ENCODE measurements at places on chromosomes 7 and 10. TPM values are rescaled to one million over a fixed set of nuclear protein-coding genes. Genes with fewer than 3 reads are reported as not detected.

GRCh38 chr7:48518092-48518491 is 346.8 kb downstream of the ABCA13 start:
- no peak for DNase-seq

DNA sequence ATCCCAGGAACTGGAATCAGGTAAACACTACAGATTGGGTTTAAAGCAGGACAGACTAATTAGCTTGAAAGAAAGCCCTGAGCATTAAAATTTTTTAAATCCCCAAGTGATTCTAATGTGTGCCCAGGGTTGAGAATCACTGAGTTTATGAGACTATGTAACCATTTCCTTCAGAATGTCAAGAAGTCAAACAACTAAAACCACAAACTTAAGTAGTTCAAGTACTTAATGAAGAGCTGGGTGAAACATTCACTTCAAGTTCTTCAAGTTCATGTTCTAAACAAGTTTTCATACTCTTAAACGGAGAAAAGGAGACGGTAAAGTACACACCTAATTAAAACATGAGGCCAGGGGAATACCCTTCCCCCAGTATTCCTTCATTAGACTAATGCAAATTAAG is 28.2 kb upstream of the TLL2 start:
- DNase-seq = no peak

DNA sequence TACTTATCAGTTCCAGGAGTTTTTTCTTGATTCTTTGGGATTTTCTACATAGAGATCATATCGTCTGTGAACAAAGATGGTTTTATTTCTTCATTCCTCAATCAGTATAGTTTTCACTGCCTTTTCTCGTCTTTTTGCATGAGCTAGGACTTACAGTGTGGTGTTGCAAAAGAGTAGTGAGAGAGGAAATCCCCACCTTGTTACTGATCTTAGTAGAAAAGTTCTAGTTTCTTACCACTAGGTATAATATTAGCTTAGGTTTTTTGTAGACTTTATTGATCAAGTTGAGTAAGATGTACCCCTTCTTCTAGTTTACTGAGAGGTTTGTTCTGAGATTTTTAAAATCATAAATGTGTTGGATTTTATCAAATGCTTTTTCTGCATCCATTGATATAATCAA is 123.3 kb downstream of the TMEM26 start:
- no peak for DNase-seq

GRCh38 chr10:11440250-11441150 is 170.9 kb downstream of the USP6NL start:
- no peak for DNase-seq

Gene HYAL4
- total RNA-seq = not detected

DNA sequence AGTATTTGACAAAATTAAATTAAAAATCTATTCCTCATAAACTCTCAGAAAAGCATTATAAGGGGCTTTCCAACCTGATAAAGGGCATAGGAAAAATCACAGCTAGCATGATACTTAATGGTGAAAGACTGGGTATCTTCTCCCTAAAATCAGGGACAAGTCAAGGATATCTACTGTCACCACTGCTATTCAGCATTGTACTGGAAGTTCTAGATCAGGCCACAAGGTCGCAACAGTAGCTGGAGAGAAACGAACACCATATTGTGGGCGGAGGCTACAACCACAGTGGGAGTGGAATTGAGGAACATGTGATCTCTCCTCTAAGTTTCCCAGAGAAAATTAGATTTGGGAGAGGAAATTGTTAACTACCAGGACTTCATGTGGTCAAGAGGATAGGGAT is 70.0 kb upstream of the NAMPT start:
- DNase-seq = no peak

DNA sequence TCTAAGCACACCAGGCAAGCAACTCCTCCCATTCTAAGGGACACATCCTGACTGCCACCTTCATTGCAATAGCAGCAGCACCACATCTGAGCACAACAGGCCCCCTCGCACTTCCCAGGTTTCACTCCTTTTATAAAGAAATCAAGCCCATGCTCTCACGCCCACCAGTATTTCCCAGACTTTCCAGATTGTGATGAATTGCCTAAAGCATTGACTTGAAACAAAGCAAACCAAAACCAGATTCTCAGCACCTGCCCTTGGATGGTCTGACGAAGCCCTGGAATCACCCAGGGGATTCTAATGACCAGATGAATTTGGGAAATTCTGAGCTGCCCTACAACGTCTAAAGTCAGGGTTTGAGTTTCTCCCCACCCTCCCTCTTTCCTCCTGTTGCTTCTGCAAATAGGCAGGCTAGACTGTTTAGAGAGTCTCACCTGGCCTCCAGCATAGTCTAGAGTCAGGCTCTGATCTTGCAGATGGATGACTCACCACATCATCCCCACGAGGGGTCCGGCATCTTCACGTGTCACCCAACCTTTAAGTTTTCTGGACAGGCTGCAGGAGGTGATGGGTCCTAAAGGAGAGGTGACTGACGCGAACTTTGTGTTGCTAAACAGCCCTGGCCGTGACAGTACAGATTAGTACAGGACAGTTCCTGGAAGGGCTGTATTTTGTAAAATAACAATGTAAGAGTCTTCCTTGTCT is 198.0 kb downstream of the SKIDA1 start:
- DNase-seq = no peak

Gene LEP
- not detected for total RNA-seq

DNA sequence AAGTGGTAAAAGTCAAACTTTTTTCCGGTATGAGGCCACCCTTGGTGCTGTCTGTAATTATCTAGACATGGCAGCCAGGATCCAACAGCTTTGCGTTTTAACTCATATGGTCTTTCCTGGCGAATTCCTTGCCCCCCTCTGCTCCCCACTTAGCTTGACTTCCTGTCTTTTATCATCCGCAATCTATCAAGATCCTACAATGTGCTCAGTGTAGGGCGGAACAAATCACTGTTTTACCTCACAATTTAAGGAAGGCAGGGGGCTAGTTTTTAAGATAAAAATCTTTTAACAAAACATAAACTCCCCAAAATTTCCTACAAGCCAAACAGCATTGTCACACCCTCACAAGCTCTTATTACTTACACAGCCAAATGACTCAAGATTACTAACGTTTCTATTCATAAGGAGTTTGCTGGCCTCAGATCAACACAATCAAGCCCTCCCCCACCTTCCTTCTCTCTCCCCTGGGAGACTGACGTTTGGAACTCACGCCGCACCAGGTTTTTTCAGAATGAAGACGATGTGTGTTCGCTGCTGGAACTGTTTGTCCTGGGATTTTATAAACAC is 1.3 kb upstream of the CDK14 start:
- DNase-seq = no peak

DNA sequence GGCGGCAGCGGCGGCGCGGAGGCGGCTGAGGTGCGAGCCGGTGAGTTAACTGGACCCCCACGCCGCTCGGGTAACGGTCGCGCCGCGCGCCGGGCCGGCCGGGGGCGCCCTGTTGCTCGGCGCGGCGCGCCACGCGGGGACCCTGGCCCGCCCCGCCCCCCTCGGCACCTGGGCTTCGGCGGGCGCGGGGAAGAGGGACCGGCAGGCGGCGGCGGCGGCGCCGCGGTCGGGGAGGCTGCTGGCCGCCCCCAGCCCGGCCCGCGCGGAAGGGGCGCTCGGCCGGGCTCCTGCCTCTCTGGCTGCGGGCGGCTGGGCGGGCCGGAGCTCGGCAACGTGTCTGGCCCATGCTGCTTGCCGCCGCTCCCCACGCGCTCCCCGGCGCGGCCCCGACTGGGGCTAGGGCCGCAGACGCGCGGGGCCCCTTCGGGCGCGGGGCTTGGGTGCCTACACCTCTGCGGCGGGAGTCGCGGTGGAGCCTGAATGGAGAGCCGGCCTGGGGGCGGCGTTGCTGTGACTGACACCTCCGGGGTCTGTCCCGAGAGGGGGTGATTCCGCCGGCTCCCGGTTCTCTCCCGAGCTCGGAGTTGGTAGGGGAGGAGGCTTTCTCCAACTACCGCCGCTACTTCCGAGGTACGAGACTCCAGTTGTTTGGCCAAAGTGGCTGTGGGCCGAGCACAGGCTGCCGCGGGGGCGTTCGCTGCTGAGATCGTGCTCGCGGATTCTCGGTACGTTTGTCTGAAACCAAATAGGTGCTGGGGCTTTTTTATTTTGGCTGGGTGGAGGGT is 494 bp downstream of the PALS2 start:
- DNase-seq = no peak

- no peak for DNase-seq
These were observed 5.0 kb upstream of the FUOM start for GRCh38 chr10:133362846-133363245.

Gene STEAP1
- 27.7 TPM for total RNA-seq

- DNase-seq = no peak
These were observed 222.2 kb downstream of the DNAJB6 start for GRCh38 chr7:157558875-157559595.

GRCh38 chr10:132393695-132394181 is 3.3 kb upstream of the PWWP2B start:
- no peak for DNase-seq

DNA sequence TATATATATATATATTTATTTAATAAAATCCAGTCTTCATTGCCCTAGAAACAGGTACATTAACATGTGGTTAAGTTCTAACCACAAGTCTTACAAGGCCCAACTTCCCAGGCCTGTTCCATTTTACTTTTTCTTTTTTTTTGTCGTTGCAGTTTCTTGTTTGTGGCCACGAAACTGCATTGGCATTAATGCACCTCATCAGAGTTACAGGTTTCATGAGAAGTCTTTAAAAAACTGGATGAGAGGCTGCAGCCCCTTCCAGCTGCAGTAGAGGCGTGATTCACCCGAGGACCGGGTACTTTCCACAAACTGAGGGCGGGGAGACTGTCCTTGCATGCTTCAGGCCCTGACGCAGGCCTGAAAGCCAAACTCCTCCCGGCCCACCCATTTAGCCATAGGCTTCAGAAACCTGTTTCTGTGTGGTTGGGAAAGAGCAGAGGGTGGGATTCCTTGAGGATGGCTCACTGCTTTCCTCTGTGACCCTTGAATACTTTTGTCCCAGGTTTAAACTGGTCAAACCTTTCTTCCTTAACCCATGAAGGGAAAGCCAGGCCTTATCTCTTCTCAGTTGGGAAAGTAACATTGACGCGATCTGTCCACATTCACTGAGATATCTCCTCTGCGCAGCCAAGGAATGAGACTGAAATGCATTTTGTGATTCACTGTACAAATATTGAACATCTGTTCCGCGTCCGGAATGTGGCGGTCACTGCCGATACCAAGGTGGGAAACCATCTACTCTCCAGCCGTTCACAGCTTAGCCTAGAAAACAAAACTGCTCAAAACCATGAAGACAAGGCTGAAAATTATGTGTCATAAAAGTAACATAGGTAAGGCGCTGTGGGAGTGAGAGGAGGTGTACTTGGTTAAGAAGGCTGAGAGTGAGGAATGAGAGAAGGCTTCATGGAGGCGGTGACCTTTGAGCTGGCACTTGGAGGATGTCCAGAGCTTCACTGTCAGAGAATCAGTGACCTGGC is 311.7 kb downstream of the GATA3 start:
- no peak for DNase-seq

DNA sequence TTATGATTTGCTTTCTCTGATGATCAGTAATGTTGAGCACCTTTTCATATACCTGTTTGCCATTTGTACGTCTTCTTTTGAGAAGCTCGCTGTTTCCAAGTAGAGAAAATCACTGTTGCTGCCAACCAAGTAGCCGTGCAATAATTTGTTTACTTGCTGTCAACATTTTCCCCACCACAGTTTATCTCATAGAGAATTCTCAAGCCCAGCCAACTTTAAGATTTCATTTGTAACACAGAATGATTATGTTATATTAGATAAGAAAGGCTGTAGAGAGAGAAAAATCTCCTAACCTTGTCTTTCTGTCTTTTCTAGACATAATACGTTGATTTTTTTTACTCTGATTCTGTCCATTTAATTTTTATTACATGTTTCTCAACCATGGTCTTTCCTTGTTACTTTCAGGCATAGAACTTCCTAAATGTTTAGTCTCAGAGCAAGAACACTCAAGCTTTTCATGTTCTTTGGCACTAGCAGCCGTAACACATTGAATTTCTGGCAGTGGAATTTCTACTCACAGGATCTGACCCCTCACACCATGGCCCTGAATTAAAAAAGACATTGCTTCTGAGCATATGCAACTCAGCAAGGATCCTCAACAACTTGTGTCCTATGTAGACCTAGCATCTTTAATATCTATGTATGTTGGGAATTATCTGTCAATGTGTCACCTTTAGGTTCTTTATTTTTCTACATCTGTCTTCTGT is 23.1 kb downstream of the RPA3 start:
- DNase-seq = no peak

Gene ADCY1
- 0.35 TPM for total RNA-seq

Gene GIMAP8
- total RNA-seq = 4.0 TPM

DNA sequence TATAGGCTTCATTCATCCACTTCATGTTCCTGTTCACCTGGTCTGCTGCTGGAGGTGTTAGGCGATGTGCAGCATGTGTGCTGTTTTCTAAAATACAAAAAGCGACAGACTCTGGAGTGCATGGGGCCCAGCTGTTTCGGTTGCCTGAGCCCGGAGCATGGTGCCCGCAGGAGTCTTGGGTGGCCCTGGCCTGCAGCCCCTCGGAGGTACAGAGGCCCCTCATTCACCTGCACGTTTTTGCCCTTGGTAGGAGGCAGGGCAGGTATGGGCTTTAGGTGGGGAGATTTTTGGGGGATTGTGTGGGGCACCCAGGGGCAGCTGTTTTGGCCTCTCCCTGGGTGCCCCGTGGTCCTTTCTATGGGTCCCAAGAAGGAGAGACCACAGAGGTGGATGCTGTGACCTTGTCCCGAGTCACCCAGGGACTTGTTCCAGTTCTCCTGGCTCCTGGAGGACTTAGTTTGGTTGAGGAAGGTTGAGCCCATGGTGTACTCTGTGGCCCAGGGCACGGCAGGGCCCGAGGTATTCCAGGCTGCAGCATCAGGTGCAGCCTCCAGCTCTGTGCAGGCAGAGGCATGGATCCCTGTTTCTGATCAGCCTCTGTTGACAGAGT is 130.7 kb downstream of the TRRAP start:
- DNase-seq = no peak

Gene IL2RA
- total RNA-seq = 0.70 TPM

Gene CALHM1
- not detected for total RNA-seq

Gene HOXA6
- total RNA-seq = not detected

Gene SEMA3E
- total RNA-seq = 0.27 TPM

- no peak for DNase-seq
These were observed 2.2 kb upstream of the HSPB1 start for GRCh38 chr7:76300166-76300731.

GRCh38 chr7:75689246-75690099 is 49.3 kb downstream of the HIP1 start:
- no peak for DNase-seq

DNA sequence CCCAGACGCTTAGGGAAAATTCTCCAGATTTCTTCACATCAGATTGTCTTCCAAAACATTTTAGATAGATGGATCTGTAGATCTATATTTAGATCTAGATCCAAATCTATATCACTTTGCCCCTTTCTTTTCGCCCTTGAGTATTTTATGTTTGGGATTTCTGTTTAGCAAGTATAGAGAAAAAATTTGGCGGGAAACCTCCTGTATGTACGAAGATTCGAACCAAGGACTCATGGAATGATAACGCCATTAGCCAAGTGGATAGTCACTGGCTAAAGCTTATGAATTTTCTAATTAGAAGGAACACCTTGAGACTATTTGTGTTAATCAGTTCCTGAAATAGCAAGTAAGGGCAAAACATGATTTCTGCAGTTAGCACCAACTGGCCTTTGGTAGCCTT is 1.2 kb downstream of the THNSL1 start:
- no peak for DNase-seq

- no peak for DNase-seq
These were observed 131.9 kb downstream of the GRID1 start for GRCh38 chr10:86234541-86235270.

Gene ZDHHC6
- total RNA-seq = 25.0 TPM

Gene UNC5B
- 18.9 TPM for total RNA-seq

All from esophagus squamous epithelium (tissue), 5 donors.